HFF-Myc (cell line): ENCODE measurements at places on chromosomes 3 and 15.

DNA sequence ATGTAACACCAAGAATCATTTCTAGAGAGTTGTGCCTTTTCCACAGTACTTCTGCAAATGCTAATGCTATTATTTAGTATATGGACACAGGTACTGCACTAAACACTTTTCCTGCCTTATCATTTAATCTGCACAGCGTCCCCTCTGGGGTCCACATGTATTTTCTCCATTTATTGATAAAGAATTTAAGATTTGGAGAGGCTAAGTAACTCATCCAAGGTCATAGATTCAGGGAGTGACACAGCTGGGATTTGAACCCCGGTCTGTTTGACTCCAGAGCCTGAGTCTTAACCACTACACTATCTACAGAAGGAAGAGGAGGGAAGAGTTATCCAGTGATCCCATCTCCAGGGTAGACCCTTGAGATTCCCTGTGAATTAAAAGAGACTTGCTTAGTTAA, 24.9 kb upstream of the TPRG1 start:
- DNase-seq = no peak

- no peak for DNase-seq
These were observed 59.9 kb downstream of the CD47 start for GRCh38 chr3:108030960-108031359.

DNA sequence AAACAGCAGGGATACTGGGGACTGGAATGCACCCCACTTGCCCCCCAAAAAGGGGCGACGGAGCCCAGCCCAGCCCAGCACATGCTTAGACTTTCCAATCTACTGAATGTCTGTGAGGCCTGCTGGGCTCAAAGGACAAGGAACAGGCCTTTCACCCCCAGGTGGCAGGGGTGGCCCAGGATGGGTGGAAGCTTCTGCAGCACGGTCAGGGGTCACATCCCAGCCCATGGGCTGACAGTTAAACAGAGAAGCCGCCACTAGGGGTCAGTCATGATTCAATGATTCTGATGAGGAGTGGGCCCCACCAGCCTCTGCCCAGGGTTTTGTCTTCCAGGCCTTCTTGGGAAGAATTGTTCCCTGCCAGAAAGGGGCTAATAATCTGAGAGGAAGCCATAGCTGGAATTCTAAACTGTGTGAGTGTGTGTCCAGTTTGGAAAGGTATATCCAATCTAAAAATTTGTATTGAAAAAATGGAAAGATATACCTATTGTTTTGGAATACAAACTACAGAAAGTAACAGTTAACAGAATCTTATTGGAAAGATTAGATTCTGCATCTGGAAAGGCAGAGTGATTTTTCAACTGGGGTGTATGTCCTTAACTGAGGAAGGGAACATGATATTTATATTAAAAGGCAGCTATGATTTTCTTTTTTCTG, 2.2 kb downstream of the CHRNB4 start:
- DNase-seq = no peak

- DNase-seq = no peak
These were observed 355.7 kb downstream of the SOX2 start for GRCh38 chr3:182067423-182067822.

GRCh38 chr3:113241292-113242095, 30.1 kb downstream of the BOC start:
- peak; percentile 62 for DNase-seq

DNA sequence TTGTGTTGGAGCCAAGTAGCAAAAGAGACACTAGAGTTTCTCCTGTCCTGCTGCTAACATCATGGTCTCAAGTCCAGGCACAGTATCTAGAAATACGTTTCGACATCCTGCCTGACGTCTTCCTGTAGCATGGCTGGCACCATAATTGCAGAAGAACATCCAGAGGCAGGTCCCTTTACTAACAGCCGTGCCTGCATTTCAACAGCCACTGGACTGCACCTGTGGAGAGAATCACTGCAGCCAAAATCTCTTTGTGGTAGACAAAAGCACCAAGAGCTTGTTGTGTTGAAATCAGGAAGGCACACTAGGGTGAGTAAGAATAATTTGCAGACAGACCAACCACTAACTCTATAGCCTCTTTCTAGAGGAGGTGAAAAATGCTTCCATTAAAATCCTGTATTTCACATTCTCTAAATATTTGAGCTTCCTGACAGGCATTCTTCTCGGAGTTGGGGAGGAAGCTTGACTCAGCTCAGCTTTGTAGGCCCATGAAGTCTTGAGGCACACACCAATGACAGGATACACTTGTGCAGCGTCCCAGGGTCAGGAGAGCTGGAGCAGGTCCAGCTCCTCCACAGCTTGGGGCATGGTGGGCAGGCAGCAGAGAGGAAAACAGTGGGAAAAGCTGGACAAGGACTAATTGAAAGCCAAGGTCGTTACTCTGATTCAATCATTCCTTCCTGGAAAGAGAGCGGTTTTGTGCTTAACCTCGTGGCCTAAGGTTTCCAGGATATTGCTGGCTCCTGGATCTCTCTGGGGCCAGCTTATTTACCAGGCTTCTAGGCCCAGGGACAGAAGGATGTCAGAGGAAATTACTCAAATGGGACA, 244.9 kb downstream of the FAM43A start:
- peak; percentile 16 for DNase-seq
